GDM1 (cell line): ENCODE measurements at places on chromosomes 2 and 18.

- no peak for DNase-seq
Observed at GRCh38 chr18:3972291-3972930, 482.7 kb downstream of the DLGAP1 start.

- no peak for DNase-seq
Observed at GRCh38 chr2:154532763-154533162, 165.7 kb upstream of the KCNJ3 start.

DNA sequence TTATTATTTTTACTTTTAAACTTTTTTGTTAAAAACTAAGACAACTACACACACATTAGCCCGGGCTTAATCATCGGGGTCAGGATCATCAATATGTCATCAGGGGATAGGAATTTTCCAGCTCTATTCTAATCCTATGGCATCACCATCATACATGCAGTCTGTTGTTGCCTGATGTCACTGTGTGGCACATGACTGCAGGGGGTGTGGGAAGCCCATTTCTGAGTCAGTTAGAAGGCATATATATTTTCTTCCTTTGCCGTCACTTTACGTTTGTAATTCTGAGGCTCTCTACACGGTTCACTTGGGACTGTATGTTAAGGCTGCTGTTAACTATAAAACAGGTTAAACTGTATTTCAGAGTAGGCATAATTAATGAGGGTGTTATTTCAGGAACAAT lies 144.4 kb upstream of the ITGA6 start:
- no peak for DNase-seq

- no peak for DNase-seq
Observed at GRCh38 chr2:26932974-26933373, 37.5 kb upstream of the MAPRE3 start.

DNA sequence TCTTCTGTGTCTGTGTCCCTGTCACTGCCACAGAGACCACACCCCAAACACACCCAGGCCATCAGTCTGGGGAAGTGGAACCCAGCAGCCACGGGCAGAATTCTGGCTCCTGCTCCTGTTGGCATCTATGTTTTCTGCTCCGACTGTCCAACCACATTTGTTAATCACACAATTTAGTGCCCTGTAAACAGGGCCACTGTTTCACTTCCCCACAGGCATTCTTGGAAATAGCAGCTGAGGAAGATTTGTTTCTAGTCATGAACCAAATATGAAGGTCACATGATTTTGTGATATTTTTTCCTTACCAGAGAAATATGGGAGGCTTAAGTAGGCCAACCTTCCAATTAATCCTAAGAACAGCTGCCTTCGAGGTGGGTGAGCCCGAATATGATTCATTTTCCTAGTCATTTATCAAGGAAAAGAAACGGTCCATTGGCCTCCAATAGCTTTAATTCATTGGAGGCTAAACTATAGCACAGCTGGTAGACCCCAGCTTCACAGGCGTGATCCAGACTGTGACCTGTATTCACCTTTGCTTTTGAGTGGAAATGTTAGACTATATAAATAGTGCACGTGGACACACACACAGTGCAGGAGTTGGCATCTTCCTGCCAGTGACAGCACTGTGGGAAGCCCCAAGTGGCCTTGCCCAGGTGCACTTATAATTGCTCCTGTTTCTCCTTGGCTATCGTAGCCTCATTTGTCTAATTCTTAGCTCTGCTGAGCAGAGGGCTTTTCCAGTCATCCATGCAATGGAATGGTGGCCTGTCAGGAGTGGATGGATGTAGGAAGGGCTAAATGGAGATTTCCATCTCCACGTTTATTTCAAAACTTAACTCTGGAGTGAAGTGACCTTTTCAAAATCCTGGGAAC lies 267.9 kb downstream of the LPIN1 start:
- DNase-seq: no peak

- no peak for DNase-seq
Observed at GRCh38 chr2:8049851-8050571, 631.8 kb upstream of the ID2 start.

DNA sequence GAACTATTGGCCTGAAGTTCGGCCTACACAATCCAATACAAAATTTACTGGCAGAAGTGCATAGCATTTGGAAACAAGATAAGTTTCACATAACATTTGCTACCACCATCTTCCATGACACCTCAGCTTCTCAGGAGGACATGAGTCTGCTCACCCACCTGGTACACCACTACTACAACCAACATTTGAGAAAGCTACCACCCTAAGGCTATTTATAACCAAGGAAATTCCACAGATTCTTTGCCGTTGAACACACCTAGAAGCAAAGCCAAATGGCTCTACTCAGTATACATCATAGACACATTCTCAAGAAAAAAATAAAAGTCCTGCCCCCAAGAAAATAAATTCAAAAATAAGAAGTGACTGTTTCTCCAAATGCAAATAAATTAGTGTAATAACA lies 145.3 kb downstream of the SPAG16 start:
- no peak for DNase-seq

- DNase-seq: no peak
Observed at GRCh38 chr2:225104971-225105370, 62.7 kb upstream of the DOCK10 start.

DNA sequence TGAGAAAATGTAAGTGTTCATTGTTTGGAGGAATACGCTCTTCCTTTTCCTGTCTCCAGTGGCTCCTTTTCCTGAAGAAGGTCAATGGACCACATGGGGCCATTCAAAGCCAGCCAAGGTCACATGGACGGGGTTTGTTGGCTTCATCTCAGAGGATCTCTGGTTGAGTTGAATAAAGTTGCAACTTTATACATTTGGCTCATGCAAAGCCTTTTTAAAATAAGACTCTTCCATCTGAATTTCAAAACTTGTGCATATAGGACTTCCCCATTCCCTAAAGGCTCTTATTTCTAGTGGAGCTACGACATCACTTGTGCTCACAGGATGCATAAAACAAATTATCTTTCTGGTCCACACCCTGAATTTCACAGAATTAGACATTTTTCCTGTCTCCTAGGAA lies 235.5 kb downstream of the CMPK2 start:
- DNase-seq: no peak
